ENCODE measurements at places on chromosomes 12 and 14.

DNA sequence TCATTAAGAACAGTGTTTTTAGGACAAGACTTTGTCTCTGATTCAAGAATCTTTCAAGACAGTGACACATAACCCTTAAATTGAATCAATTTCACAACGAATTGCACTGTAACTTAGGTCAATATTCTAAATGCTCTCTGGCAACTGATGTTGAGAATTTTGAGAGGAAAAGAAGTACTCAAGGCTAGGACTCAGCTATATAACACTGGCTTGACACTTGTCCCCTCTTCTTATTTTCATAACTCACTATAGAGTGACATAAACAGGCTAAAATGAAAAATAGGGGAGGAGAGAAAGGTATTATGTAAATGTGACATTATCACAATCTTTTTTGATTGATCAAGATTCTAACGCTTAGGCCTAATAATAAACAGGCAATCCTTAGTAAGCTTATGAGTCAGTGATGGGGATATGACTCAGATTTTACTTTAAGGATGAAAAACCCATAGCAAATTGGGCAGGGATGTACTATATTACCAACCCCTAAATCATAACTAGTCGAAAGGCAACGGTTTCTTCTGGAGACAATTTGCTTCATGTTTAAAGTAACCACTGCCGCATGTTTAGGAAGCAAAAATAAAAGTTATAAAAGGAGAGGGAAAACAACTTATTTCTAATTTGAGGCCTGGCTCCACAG is 10.9 kb downstream of the BTG1 start:
- no peak for DNase-seq

DNA sequence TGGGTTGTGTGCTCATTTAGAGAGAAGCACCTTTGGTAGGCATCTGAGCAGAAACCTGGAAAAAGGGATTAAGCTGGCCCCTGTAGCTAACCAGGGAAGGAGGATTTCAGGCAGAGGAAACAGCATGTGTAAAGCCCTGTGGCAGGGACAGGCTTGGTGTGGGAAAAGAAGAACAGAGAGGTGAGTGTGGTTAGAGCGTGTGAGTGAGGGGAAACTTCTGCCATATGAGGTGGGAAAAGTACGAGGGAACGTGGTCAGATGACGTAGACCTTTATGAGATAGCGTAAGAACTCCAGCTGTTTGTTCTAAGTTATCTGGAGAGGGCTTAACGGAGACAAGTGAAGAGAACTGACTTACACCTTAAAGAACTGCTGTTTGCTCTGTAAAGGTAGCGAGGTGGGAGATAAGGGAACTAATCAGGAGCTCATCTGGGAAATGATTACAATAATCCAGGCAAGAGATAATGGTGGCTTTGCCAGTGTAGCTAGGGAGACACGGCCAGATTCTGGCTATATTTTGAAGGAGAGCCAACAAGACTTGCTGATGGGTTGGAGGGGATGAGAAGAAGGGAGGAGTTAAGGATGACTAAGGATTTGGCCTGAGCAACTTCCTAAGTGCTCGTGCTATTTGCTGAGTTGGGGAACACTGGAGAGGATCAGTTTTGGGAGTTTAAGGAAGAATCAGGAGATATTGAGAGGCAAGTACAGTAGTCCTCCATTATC is 234.0 kb downstream of the ETNK1 start:
- DNase-seq = no peak

GRCh38 chr12:112904571-112904970 is 2.2 kb upstream of the OAS1 start:
- DNase-seq = no peak

GRCh38 chr12:52203079-52203921 is 11.5 kb upstream of the KRT80 start:
- DNase-seq = no peak

GRCh38 chr14:99262977-99263448 is 9.0 kb downstream of the BCL11B start:
- DNase-seq = no peak

GRCh38 chr12:124603100-124603541 is 35.7 kb upstream of the NCOR2 start:
- no peak for DNase-seq

DNA sequence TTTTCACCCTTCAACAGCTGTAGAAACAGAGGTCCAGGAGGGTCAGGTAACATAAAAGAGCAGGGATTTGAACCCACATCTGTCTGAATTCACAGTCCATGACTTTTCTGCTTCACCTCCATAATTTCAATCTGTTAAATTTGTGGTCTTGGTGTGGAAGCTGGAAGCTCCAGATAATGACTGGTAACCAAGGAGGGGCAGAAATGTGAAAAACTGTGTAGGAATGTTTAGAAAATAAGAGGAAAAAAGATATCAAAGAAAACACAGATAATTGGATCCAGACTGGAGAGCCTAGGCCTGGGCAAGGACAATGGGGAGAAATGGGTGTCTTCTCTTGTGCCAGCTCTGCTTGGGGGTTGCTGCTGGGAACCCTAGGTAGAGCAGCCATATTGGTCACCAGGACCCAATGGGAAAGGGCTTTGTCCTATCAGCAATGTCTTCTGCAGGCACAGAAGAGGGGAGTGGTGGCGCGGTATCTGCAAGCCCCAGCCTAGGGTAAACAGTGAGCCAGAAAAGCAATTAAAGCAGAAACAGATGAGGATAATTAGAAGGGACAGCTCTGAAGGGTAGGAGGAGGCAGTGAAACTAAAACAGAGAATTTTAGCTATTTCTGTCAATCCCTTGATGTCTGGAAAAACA is 54.3 kb upstream of the CCDC91 start:
- no peak for DNase-seq

DNA sequence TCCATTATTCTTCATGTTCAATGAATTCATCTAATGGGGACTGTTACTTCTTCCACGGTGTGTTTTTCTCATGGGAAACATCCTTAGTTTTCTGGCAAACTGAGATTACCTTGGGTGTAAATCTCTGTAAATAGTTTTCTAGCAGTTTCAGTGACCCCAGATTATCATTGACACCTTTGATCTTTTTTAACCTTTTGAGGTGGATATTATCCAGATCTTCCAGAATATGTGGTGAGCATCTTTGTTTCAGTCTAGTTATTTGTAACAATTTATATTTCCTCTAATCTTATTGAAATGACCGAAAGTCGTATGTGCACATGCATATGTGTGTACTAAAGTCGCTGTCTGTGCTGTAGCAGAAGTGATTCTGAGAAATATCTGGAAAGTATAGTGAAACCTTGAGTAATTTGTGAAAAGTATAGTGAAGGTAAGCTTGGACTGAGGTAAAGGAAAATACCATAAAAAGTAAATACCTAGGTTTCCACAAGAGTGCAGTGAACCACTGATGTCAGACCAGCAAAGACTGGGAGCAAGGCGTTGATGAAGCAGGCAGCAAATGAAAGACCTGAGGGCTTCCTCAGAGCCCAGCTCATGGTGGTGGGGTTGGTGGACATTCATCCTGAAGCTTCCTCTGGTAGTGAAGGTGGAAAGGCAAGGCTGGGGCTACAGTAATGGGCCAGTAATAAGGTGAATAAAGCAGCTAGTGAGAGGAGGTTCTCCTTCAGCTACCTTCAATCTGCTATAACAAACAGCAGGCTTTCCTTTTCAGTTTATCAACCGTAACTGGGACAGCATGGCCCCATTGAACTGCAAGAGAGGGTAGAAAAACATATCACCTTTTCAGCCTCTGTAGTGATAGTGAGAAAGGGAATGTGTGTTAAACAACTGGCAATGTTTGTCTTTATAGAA is 480.2 kb upstream of the FBXO33 start:
- no peak for DNase-seq

DNA sequence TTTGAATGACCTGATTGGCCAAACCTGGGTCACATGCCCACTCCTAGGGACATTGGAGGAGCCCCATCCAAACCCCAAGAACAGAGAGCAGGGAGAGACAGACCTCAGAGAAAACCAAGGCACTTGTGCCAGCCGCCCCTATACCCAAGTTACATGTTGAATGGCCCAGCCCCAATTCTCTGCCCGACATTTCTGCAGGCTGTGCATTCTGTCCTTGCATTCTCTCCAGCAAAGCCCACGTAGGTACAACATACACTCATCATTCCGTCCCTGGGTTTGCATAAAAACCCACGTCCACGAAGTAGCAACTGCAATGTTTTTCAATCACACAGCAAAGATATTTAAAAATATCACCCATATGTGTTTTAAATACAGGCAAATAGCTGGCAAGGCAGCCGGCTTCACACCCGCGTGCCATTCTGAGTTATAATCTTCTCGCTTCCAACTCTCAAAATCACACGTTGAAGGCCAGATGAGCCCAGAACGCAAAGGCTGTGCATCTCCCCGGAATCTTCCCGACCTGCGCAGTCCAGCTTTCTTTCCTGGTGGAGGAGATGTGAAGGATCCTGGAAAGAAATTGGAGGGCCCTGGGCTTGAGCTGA is 91.7 kb upstream of the MYL2 start:
- no peak for DNase-seq

DNA sequence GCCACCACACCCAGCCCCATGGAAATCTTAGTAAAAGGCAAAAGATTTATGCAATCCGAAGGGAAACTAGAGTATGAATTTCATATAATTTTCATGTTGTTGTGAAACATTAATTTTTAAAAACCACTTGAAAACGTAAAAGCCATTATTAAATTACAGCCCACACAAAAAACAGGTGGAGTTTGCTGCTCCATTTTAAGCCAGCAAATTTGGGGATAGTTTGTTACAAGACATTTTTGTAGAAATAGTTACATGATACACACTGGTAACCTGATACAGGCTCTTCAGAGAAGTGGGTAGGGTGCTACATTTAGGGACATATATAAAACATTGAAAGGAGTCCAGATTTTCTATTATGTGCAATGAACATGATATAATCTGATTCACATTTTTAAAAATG is 17.6 kb downstream of the GNPTAB start:
- DNase-seq = no peak

- no peak for DNase-seq
These were observed 48.8 kb upstream of the RASSF3 start for GRCh38 chr12:64561302-64562136.

GRCh38 chr12:85531341-85531740 is 251.3 kb downstream of the ALX1 start:
- no peak for DNase-seq

DNA sequence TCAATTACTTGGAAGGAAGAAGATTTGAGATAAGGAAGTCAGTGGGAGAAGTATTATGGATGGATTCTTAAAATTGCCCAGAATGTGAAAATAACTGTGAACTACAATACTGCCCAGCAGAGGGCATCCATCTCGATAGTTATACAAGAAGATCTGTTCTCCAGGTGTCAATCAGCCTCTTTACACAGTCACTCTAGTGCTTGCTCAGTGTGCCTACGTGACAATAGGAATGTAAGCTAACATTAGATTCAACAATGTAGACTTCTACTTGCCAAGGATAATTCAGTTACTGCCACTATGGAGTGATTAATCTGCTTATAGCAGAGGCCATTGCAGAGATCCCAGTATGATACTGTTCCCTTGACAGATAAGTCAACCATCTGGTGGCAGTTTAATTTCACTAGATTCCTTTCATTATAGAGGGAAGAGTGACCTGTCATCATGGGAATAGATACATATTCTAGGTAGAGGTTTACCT is 10.6 kb upstream of the MAP4K5 start:
- no peak for DNase-seq

GRCh38 chr12:46200551-46200950 is 68.3 kb downstream of the SLC38A1 start:
- DNase-seq = no peak

GRCh38 chr14:77208291-77208978 is 26.8 kb downstream of the TMEM63C start:
- peak; percentile 9 for DNase-seq

GRCh38 chr14:61472011-61472672 is 150.8 kb downstream of the PRKCH start:
- no peak for DNase-seq

Measured in stimulated activated CD8-positive, alpha-beta memory T cell treated with anti-CD3 and anti-CD28 coated beads, Interleukin-4, amount 100 ng/mL, for 1 hour (primary cell).